ENCODE measurements at places on chromosomes 5 and 9.

GRCh38 chr5:143758015-143758414 lies 53.9 kb upstream of the HMHB1 start:
- DNase-seq, result no peak

- DNase-seq, result no peak
Measured at GRCh38 chr5:1963358-1963757, 80.6 kb upstream of the IRX4 start.

- DNase-seq, result no peak
Measured at GRCh38 chr9:127149463-127150390, 27.3 kb upstream of the ANGPTL2 start.

DNA sequence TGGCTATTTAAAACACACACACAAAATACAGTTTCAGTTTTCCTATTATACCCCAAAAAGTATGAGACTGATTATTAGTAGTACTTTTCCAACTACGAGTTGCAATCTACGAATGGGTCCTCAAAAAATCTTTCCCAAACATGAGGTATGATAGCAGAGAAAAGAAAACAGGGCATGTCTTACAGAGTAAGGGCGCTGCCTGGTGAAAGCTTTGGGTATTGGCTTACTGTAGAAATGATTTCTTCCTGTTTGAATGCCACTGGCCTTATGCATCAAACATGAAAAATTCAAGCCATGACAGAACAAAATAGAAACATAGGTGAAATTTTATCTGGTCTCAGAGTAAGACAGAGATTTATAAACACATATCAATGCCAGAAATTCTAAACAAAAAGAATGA lies 448.0 kb downstream of the SPOCK1 start:
- DNase-seq, result no peak

DNA sequence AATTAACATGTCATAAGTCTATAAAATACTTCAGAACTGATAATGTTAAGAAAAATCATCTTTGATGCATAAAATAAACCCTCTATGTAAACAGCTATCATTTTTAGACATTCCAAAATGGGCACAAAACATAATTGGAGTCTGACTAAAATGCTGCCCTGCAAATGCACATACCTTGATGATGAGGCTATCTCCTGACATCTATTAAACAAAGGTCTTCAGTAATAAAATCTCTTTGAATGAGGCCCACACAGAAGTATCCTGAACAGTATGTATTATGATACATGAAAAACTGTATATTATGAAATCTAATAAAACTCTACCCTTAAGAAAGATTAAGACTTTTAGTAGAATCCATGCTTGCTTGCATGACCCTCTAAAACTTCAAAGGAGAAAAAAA lies 66.1 kb downstream of the FBXL17 start:
- DNase-seq, result no peak

- no peak for DNase-seq
Measured at GRCh38 chr5:38472541-38472940, 83.9 kb downstream of the LIFR start.

- DNase-seq, result no peak
Measured at GRCh38 chr9:76655121-76655541, 109.1 kb upstream of the PCA3 start.

DNA sequence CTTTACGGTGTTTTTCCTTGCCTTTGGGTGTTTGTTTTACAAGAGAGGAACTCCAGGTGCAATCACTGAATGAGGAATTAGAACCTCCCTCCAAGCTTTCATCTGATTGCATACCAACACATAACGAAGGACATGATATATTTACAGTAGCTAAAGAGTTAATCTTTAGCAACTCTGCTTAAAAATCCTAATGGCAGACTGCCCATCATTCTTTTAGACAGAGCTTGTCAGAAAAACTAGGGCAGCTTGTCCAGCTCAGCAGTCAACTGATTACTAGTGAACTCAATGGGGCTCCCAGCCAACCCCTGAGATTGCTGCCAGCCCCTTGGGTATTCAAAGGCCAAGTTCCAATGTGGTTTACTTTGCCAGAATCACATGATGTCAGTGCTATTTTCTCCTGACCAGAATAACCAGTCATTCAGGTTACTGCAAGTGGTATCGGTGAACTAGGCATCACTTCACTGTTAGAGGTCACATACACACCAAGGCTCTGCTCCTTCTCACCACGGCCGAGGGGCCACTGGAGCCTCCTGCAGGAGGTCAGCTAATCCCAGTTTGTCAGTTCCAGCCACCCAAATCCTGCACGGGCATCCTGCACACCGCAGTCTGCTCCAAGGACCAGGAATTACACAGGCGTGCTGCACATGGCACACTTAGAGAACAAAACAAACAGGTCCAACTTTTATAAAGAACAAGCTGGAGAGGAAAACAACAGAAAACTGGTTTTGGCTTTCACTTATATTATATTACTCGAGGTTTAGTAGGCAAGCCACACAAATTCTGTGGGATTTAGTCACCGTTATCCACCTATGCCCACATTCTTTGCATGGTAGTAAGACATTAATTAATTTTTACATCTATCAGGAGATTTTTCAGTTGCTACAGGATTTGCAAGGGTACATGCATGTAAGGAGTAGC lies 62.5 kb downstream of the NFIB start:
- DNase-seq, result peak; percentile 13

DNA sequence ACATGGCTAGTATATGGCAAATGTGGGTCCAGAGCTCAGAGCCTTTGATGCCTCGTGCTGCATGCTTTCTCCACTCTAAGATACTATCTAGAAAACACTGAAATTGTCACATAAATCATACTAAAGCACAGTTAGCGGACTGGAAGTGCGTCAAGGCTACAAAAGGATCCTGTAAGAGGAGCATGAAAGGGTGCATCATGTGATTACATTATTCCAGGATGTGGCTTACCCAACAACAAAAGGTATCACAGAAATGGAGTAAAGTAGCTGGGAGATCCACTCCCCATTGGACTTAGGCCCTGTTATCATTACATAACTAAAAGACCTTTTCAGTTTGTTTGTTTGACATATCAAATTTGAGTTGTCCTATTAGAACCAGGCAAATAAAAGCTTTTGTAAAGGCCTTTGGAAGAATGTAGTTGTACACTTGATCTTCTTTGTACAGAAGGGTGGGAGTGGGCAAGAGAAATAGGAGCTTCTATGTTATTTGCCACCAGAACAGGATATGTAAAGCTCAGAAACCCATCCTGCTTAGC lies 6.9 kb downstream of the SLC31A1 start:
- DNase-seq, result no peak

DNA sequence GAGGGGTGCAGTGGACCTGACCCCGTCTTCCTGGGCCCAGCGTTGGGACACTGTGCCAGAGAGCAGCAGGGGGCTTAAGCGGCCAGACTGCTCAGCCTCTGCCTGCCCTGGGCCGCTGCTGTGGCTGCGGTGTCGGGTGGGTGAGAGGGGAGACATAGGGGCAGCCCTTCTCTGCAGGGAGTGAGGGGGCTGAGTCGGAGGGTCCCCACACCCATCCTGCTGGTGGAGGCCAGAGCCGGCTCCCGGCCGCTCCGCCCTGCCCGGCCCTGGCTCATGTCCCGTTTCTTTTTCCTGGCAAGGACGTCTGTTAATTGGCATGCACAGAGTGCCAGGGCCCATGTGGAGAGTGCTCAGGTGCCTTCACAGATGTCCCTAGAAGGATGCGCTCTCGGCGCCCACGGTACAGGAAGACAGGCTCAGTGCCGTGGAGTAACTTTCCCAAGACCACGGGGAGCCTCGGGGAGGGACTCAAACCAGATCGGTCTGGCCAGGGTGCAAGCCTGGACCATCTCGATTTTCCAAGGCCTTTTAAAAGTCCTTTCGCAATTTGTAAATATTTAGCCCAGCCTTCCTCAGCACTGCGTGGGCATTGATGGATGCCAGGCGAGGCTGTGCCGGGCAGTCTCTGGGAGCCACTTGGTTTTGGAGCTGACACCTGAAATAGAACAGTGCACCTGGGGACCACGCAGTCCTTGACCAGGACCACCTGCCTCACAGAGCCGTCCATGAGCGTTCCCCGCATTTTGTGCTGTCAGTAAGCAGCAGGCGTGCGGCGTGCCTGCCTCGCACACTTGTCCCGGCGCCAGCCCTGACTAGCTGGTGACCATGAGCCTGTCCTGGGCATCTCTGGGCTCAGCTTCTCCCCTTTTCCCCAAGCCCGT lies 60.9 kb downstream of the RXRA start:
- no peak for DNase-seq

Measured in HTR-8/SVneo (cell line).